NCI-H510A treated with DMSO at 0.1 percent for 48 hours (cell line): ENCODE measurements at places on chromosomes 1 and 21.
A peak's percentile ranks its signal among the peaks of the same experiment; 100 is the strongest.

GRCh38 chr21:31198575-31198974, 145.5 kb downstream of the TIAM1 start:
- peak; percentile 74 for DNase-seq

DNA sequence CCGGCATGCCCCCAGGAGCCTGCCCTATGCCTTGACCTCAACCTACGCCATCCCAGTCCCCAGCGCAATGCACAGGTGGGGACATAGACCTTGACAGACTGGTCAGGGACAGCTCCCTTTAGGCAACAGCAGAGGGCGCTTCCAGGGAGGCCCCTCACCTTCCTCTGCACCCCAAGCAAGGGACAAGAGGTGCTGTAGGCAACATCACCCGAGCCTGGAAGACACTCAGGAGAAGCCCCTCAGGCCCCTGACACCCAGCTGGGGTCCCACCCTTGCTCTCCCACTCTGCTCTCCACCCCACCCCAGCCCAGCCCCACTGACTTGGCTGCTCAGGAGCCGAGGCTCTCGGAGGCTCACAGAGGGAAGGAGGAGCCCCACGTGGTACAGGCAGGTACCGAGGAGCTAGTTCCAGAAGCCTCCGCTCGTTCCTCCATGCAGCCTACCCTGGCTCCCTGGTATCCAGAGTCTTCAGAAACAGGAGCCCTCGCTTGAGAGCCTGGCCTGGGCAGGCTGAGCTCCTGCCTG, 2.4 kb upstream of the WNT3A start:
- no peak for DNase-seq

DNA sequence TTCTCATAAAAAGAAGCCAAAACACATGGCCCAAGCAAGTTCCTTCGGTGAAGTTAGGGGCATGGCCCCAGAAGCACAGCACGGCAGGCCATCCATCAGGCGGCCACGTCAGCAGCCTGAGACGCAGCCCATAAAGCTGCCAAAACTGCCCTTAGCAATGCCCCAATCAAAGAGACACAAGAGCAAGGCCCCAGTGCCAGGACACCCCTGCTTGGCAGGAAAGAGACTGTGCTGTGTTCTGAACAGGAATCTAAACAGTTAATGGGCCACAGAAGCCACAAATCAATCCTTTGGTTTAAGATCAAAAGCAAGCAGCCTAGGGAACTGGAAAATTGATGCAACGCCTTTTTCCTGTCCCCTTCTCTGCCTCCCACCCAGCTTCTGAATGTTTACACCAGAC, 497.0 kb upstream of the USP24 start:
- DNase-seq, result no peak

DNA sequence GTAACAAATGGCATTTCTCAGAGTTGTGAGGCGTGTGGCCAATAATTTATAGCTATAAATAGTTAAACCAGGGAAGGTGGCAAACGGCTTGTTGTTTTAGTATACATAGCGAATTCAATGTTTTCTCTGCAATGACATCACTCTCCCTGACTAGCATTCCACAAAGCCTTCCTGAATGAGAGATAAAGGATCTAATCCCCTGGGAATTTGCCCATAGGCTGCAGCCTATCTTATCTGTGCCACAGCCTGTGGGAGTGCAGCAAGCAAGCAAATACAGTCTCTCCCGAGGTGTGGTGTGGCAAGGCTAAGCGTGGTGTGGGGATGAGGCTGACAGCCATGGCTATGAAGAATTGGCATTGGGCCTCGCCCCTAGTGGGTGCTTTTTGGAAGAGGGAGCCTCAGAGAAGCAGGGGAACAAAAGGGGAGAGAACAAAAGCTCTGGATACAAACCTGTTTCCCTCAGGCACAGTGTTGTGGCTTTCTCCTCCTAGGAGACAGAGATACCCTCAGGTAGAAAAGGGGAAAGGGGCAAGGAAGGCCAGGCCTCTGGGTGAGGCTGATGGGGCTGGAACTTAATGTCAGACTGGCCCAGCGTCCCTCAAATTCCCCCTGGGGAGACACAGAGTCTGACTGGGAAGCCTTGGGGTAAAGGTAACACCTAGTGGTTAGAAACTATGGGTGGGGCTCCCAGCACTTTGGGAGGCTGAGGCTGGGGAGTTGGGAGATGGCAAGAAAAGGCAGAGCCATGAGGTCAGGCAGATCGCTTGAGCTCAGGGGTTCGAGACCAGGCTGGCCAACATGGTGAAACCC, 8.9 kb downstream of the TAGLN2 start:
- DNase-seq, result no peak

- DNase-seq, result no peak
These were observed 152.3 kb downstream of the NR5A2 start for GRCh38 chr1:200179781-200180160.

DNA sequence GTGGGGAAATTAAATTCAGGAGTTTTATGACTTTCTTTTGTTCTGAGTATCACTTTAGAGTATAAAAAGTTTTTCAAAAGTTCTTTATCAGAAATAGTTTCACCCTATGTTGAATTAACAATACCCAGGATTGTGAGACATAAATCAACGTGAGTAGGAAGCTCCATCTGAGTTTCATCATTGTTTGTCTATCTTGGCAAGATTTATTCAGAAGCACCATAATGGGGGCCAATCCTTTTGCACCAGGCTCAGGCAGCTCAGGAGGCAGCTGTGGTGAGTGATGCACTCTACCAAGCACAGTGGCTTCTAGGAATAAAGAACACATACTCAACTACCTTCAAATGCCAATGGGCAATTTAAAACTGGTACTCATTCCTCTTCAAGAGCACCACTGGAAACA, 12.0 kb downstream of the CREG1 start:
- no peak for DNase-seq

DNA sequence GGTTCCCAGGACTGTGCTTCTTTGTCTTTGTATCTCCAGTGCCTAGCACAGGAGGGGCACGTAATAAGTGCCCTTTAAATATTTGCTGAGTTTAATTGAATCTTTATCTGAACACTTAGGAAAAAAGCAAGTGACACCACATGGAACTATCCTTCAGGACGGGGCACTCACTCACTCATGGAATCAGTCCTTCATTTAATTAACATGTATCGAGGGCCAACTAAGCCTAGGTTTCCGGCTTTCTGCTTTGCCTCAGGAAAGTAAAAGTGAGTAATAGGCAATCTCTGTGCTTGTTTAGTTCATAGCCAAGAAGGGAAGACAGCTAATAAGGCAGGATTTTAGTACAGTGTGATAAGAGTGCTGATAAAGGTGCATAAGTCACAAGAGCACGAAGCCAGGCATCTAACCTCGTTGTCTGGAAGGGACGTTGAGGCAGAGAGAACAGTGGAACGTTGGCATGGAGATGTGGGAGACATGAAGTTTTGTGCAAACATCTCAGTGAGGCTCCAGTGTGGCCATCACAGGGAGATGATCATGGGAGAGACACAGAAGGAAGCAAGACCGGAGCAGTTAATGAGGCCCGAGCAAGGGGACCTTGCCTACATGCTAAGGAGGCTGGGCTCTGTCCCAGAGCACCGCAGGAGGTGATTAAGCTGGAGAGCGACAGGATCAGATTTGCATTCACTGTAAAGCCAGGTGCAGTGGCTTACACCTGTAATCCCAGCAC, 54.1 kb upstream of the TRIM67 start:
- no peak for DNase-seq

DNA sequence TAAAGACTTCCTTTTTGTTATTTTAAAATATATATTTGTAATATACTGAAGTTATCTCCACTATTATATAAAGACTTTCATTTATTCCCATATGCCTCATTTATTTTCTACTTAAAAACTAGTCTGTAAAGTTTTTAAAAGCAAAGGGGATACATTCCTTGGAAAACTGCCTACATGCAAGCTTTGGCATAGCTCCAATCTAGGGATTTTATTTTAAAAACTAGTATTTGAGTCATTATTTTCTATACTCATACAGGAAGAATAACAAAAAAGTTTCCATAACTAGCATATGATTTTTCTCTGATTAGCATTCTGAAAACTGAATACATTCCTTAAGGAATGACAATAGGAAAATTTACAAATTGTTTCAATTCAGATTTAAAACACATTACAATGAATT, 88.9 kb downstream of the COL24A1 start:
- no peak for DNase-seq

- no peak for DNase-seq
These were observed 19.9 kb upstream of the SRSF4 start for GRCh38 chr1:29201595-29202051.

DNA sequence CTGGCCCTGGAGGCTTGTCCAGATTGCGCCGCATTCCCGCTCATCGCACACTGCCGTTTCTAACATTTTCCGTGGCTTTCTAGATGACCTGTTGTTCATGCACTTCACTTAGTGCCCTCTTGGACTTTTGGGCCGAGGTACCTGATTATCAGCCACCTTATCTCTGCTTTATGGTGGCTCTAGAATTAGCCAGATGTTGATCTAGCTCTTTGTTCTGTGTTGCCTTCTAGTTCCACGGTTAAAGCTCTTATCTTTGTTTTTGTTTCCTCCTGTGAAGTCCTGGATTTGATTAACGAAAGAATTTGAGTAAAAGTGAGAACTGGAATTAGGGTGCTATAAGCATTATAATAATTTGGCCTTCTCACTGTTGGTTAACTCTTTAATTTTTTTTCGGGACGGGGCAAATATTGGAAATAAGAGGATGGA, 945 bp downstream of the RNPEP start:
- no peak for DNase-seq
